ENCODE measurements at places on chromosomes 7 and 10.

DNA sequence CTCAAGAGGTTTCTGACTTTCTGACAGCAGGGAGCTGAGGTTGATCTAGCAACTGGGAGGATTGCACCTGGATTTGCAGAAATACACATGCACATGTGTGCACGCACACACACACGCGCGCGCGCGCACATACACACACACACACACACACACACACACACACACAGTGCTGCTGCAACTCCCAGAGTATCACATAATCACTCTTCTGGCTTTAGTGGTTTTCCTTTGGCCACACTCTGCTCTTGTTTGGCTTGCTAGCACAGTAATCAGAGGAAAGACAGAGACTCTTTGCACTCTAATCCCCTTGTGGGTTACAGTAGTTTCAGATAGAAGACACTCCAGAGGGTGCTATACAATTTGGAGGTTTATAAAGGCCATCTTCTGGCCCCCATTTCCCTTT is 705.0 kb downstream of the AUTS2 start:
- DNase-seq = no peak

DNA sequence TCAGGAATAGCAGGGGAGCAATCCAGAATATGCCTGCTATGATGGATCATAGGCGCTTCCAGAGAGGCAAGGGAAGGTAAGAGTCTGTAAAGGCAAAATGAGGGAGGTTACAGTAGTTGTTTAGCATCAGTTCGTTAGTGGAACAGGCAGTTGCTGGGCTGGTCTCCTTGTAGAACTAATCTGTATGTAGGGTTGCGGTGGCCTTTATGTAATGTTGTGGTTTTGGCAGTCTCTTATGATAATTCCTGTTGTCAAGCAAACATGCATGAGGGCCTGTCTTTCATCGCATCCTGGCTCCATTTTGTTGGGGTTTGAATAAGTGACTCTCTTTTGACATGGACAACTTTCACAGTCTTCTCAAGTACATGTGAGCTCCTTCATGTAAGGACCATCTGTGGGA is 427.8 kb upstream of the LRGUK start:
- no peak for DNase-seq

DNA sequence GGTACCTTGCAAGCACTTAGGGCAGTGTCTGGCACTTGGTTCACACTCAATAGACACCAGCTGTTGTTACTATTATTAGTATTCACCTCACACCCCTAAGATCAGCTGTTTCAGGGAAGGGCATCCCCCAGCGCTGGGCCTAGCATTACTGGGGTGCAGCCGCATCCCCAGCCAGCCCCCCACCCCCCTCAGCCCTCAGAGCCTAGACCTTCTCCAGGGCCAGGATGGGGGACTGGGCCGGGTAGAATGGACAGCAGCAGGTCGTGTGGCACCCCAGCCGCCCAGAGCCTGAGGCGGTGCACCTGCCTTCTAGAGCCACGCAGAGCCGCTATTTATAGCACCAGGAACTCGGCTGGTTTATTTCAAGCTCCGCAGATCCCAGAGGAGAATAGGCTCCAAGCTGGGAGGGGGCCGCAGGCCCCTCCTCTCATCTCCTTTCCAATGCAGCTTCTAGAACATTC is 60.5 kb downstream of the GTF2IRD1 start:
- DNase-seq = no peak

DNA sequence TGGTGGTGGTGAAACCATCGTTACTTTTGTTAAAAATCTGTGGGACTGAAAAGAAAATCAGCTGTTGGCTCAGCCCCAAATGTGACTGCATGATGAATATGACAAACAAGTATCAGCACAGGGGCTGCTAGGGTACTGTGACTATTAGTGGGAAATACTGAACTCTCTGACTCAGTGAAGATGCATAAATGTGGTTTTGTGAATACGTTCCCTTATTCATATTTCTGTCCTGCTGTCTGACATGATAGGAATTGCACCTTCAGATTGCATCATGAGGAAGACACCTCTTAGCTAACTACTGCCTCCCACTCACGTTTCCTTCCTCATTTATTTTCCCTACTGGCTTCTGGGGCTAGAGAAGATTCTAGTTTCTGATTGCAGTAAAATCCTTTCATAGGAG is 1.4 kb downstream of the CLEC5A start:
- no peak for DNase-seq

DNA sequence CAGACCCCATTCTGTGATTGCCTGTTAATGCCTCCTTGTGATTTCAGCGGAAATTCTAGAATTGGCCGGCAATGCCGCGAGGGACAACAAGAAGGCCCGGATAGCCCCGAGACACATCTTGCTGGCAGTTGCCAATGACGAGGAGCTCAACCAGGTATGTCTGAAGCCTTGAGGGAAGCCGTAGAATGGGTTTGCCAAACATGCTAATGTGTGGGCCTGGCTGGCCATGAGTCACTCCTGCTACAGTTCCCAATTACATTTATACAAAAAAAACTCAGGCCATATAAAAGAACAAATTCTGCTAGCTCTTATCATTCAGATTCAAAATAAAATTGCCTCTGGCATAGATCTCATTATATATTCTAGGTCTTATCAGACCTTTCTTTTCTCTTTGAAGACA is 37.4 kb downstream of the MACROH2A2 start:
- DNase-seq = no peak

GRCh38 chr10:18976696-18977251 is 71.8 kb upstream of the MALRD1 start:
- no peak for DNase-seq

- no peak for DNase-seq
Observed at GRCh38 chr7:4156190-4156589, 525.9 kb upstream of the FOXK1 start.

GRCh38 chr10:61359452-61359851 is 93.7 kb downstream of the TMEM26 start:
- DNase-seq = no peak

GRCh38 chr7:2698581-2699288 is 10.7 kb downstream of the AMZ1 start:
- peak; percentile 44 for DNase-seq

DNA sequence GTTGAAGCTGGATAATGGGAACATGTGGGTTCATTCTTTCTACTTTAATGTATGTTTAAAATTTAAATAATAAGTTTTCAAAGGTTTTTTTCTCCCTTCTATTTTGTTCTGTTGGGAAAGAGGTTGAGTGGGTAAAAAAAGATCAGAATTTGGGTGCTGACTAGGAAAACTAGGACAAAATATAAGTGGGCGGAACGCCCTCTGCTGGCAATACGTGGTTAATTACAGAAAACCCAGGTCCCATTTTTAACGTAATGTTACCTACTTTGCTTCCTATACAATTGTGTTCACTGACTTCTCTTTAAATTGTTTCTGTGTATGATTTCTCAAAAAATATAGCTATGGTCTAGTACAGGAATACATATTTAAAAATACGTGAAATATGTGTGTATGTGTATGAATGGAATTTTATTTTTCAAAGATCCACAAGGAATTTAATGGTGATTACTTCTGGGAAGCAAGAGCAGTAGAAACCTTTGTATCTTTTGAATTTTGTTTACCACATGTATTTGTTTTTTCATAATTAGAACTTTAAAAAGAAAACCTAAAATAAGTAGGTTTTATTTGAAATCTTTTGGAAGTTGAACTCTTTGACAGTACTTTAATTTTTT is 8.7 kb downstream of the ECD start:
- DNase-seq = peak; percentile 40

DNA sequence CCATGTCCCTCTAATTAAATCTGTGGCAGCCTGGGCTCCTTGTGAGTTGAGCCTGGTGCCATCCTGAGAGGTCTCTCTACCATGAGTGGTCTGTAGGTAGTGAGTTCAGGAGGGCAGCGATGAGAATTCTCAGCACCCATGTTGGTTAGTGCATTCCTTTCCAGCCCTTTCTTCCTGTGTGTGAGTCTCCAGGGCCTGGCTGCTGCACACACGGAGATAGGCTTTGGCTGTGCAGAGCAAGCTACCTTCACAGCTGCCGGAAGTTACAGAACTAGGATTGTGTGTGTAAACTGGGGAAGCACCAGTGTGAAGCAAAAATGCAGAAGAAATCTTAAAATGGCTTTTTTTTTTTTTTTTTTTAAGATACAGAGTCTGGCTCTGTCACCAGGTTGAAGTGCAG is 358.6 kb downstream of the PAXIP1 start:
- no peak for DNase-seq

- DNase-seq = no peak
Observed at GRCh38 chr7:45401155-45401554, 173.0 kb upstream of the ADCY1 start.

DNA sequence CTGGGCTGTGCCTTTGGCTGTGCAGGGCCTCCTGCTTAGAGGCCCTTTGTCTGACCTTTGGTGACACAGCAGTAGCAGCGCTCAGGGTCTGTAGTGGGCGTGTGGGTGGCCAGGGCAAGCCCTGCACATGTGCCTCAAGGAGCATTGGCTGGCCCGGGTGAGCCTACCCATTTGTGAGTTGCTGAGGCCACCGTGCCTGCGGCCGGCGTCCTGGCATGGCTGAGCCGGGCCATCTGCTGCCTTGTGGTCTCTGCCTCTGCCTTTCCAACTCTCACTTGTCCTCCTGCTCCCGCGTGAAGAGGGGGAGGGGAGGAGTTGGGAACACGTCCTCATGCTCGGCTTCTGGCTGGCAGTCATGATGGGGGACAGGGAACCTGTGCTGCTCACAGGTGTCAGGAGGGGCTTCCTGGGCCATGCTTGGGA is 9.2 kb upstream of the ORAI2 start:
- DNase-seq = no peak

GRCh38 chr7:69663911-69664832 is 65.9 kb downstream of the AUTS2 start:
- DNase-seq = no peak

- DNase-seq = no peak
Observed at GRCh38 chr10:133141958-133142340, 18.1 kb upstream of the KNDC1 start.

GRCh38 chr7:120337308-120337907 is 64.4 kb downstream of the KCND2 start:
- no peak for DNase-seq

- no peak for DNase-seq
Observed at GRCh38 chr10:31419394-31420063, 100.5 kb downstream of the ZEB1 start.

DNA sequence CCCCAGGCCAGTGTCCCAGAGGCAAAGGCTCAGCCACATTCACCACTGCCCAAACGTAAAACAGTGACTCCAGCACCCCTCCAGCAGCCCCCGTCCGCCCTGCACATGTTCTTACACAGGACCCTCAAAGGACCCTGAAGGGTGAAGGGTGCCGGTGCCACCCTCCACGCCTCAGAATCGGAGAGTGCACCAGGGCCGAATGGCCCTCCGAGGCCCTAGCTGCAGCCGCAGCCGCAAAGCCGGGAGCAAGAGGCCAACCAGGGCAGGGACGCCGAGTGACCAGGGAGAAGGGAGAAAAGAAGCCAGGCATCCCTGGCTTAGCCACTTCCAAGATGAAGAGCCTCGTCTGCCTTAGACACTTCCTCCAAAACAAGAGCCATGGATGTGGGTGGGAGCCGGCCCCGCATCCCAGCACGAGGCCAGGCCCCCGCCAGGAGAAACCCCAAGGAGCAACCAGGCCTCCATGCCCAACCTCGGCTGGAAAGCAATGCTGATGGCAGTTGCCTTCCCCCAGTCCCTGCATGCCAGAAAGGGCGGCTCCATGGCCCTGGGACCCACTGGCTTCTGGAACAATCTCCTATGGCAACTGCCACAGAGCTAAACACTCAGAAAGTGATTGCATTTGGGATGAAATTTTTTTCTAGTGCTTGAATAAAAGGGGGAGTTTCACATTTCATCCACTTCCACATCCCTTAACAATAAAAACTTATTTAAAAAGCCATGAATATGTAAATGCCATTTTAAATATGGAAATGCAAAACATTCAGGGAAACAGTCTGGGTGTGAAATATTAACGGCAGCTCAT is 92.3 kb downstream of the MAD1L1 start:
- DNase-seq = no peak

- DNase-seq = no peak
Observed at GRCh38 chr10:73838827-73839226, 27.4 kb upstream of the NDST2 start.

GRCh38 chr10:88661018-88661417 is 3.2 kb upstream of the LIPF start:
- no peak for DNase-seq

GRCh38 chr10:28592953-28593352 is 60.0 kb downstream of the WAC start:
- DNase-seq = no peak

DNA sequence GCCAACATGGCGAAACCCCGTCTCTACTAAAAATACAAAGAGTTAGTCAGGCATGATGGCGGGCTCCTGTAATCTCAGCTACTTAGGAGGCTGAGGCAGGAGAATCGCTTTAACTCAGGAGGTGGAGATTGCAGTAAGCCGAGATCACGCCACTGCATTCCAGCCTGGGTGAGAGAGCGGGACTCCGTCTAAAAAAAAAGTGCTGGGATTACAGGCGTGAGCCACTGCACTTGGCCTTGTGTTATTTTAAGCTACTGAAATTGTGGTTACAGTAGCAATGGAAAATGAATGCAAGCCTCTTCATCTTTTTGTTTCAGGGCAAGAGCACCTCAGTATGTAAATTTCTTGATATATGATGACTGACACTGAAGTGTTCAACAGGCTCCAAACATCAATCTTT is 106.4 kb upstream of the IMMP2L start:
- no peak for DNase-seq

- DNase-seq = no peak
Observed at GRCh38 chr7:40498924-40499510, 364.2 kb downstream of the SUGCT start.

- no peak for DNase-seq
Observed at GRCh38 chr7:30255064-30255769, 29.2 kb upstream of the ZNRF2 start.

- DNase-seq = no peak
Observed at GRCh38 chr10:112209684-112210131, 26.1 kb upstream of the GPAM start.

- DNase-seq = no peak
Observed at GRCh38 chr10:113139699-113140098, 189.7 kb downstream of the TCF7L2 start.

- no peak for DNase-seq
Observed at GRCh38 chr10:110613341-110613995, 30.7 kb upstream of the RBM20 start.

DNA sequence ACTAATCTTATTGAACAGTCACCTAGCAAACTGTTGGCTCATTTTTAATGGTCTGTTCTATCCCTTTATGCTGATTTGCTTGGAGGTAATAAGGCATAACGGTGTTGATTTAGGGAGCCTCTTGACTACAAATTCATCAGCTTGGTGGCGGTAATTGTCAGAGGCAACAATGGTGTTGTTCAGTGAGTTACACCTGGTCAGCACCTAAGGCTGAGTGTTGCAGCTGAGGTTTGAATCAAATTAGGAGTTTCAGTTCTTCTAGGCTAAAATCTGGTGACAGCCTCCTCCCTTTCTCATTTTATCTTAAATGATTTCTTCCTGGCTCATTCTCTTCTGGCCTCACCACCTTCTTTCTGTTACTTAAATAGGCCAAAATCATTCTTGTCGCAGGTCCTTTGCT is 42.3 kb upstream of the SP8 start:
- no peak for DNase-seq

Data from stimulated activated CD8-positive, alpha-beta memory T cell treated with anti-CD3 and anti-CD28 coated beads, Interleukin-7, amount 100 ng/mL, for 1 hour (primary cell).